ENCODE measurements at places on chromosomes 7 and 10.

DNA sequence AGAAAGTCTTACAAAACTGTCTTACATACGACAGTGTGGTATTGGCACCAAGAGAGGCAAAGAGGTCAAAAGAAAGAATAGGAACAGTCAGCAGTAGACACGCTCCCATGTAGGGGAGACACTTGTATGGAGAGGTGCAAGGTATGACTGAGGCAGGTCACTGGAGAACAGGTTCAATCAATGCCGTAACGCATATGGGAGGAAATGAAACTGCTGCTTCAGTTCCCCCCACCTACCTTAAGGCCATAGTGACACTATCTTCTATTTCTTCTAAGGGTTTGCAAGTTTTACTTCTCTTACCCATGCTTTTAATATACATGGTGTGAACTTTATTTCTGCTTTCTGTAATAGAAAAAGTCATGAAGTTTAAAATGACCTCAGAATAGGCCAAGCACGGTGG is 5.5 kb upstream of the PITRM1 start:
- no peak for DNase-seq

DNA sequence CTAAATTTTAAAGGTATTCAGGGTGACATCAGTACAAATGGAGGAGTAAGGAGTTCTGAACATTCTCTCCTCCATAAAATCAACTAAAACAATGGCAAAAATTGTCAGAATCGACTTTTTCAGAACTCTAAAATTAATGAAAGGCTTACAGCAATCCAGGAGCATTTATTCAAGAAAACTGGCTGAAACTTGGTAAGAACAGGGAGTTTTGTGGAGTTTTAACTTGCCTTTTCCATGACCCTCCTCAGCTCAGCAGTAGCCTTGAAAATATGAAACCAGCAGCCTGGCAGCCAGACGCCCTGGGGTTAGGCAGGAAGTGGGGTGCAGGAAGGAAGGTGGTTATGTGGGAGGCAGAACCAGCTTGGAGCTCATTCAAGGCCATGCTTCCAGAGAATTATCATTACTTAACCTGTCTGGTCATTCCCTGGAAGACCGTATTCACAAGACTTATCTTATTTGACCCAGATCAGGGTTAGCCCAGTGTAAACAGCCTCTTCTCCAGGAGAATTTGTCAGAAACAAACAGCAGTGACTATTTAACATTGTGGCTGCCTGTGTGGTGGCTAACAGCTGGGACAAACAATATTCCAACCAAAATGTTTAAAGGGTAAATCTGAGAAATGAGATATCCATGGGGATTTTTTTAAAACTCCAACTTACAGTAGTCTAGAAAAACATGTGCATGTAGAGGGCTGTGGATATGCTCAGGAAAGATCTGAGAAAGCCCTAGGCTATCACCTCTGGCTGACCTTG is 75.7 kb upstream of the MACROH2A2 start:
- no peak for DNase-seq

GRCh38 chr10:31647861-31648260 is 280.8 kb downstream of the ARHGAP12 start:
- no peak for DNase-seq

GRCh38 chr7:22108151-22108845 is 162.6 kb upstream of the CDCA7L start:
- no peak for DNase-seq

- peak; percentile 75 for DNase-seq
Observed at GRCh38 chr10:103696411-103697145, 158.8 kb downstream of the SH3PXD2A start.

DNA sequence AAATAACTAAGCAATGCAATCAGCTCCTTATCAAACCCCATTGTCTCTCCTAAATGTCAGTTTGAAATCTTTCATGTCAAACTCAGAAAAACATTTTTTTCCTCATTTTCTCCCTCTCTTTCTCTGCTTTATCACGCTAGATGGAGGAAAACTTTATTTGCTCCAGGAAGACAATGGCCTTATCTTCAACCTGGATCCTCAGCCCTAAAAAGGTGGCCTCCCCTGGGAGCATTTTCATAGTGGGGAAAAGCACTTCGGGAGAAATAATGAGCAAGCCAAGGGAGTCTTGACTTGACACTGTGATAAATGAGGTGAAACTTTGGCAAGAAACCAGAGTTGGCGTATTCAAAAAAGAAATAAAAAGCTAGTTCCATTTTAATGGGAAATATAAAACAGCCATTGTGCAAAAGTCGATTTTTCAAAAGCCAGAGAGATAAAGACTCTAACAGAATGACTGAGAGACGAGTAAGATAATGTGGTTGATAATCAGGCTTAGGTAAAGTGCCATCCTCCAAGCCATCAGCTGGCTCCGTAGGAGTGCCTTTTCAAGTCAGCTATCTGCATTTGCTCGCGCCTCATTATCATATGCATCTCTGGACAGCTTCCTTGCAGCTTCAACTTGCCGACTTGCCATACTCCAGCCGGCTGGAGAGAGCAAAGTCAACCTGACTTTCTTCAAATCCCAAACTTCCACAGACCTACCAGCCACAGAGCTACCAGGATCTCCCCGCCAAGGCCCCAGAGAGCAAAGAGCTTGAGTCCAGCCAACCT is 19.9 kb downstream of the HABP2 start:
- no peak for DNase-seq

DNA sequence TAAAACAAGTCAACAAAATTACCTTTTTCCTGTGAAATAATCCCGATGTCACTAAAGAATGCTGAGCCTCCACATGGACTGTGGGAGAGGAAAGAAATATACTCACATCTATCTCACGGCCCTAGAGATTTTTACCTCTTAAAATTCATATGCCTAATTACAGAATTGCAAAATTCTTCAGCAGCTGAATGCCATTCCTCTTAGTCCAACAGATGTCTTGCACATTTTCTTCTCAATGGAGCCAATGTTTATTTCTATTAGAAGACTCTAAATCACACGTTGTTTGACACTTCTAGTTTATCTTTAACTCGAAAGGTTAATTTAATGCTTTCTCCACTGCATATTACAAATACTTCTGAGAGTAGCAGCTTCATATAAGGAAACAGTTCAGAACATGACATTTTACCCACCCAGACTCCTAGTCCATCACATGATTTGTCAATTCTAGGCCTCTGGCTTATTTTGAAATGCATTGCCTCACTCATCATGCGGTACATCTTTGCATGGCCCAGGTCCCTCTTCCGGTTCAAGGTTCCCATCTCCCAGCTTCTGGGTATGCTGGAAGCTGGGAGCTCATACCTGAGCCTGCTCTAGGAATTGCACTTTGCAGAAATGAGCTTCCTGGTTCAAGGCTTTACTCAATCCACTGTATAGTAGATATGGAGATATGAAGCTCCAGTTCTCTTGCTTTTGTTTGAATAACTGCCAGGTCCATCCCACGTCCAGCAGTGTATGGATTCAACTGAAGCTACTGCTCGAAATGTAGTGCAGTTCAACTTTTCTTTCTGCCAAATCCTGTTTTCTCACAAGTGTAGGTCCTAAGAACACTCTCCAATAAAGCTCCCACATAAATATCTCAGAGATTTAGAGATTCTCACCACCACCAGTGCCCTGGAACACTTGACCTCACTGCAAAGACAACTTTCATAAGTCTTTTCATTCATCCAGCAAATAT is 306.2 kb downstream of the GPR37 start:
- DNase-seq, result no peak
